NCI-H69 (cell line): ENCODE measurements at places on chromosomes 2 and 18.

DNA sequence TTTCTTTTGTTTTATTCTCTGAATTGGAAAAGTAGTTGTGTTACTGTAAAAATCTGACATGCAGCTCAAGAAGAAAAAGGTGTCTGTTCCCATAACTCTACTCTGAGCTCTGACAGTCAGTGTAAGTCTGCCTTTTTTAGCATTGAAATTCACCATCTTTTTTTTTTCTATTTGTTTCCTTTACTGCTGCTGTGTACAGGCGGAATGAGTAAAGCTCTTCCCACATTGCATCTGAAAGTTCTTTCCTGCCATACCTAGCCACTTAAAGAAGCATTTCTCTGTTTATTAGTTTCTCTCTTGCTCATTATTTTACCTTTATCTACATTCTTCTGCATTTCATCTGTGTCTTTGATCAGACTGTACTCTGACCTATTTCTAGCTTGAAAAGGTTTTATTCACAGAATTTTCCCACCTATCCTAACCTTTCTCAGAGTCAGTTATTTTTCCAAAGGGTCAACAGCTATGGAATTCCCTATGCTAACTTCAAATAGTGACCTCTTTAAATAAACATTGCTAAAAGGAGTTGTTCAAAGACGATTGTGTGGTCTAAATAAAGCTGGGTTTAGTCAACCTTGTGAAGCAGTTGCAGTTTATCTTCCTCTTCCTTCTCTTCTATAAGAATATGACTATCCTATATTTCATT lies 1303.1 kb upstream of the ZEB2 start:
- DNase-seq, result no peak

DNA sequence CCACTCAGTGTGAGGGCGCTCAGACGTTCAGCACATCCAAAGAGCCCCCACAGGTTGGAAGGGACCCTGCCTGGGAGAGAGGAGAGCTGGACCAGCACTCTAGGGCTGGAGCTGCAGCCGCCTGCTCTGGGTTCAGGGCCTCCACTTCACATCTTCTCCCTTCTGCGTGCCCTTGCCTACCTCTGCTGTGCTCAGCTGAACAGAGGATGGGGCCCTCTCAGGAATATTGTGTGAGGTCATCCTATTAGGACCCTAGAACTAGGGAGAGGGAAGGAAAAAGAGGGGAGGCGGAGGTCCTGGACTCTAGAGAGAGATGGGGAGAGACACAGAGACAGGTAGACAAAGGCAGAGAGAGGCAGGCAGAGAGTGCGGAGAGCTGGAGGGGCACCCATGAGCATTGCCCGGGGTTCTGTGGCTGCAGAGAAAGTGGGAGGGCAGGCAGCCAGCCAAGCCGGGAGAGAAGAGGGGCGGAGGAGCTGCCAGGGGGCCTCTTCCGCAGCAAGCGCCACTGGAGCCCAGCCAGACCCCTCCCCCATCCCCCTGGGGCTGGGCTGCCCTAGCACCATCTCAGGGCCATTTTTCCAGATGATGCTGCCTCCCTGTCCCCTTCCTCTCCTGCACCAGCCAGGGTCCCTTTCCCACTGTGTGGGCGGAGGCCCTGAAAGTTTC lies 8.3 kb upstream of the TNS1 start:
- peak; percentile 25 for DNase-seq

DNA sequence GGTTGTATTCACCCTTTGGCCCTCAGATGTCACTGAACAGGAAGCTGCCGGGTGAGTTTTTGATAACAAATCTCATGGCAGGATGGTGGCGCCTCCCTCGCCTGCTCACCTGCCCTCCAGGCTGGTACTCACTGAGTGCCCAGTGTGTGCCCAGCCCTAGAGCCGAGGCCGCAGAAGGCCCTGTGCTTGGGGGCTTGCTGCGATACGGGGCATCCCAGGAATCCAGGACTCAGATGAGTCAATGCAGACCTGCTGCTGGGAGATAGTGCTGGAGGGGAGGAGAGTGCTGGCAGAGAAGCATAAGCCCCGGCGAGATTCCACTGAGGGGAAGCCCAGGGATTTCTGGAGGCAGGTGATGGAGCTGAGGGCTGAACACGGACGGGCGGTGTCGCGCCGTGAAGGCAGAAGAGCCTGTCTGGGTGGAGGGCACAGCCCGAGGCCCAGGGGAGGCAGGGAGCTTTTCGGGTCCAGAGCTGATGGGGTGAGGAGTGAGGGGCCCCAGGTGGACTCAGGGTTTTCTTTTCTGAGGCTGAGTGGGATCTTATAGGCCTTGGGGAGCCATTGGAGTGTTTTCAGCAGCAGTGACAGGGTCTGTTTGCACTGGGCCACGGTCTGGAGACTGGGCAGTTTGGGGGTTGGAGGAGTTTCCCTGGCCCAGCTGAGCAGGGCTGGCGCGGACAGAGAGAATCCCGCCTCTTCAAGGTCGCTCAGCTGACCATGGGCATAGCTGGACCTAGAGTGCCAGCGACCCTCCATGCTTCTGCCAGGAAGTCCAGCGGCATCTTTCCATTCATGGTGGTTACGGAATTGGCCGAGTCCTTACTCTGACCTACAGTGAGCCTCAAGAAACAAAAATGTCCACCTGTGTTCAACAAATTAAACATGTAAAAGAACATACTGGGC lies 35.5 kb downstream of the LDLRAD4 start:
- no peak for DNase-seq

GRCh38 chr18:25557011-25557410 lies 205.0 kb upstream of the ZNF521 start:
- DNase-seq, result no peak

- DNase-seq, result no peak
Measured at GRCh38 chr2:19772981-19773380, 128.8 kb downstream of the TTC32 start.

- no peak for DNase-seq
Measured at GRCh38 chr2:11819235-11819729, 72.8 kb downstream of the LPIN1 start.

DNA sequence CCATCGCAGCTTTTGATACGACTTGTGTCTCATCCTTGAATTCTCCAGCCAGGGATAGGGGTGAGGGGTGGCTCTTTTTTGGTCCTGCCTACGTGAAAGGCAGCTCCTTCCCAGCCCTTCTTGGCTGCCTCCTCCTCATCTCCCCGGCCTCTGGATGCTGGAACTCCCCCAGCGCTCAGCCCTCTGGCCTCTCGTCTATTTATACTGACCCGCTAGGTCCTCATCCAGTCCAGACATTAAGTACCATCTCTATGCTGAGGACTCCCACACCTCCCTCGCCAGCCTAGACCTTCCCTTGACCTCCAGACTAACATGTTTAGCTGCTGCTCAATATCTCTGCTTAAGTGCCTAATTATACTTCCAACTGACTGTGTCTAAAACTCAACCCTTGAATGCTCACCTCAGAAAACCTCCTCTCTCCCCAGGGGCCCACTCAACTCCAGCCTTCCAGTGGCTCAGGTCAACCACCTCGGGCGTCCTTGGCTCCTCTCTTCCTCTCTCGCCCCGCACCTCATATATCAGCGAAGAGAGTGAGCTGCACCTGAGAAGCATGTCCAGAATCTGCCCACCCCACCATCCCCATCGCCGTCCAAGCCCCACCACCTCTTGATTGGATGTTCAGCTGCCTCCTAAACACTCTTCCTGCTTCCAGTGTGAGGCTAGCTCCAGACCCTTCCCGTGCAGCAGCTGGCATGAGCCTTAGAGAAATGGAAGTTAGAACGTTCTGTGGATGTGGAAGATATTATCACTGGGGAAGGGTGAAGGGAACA lies 34.8 kb downstream of the TOGARAM2 start:
- DNase-seq, result peak; percentile 23

GRCh38 chr2:121774235-121774634 lies 18.8 kb downstream of the TSN start:
- DNase-seq, result no peak

- no peak for DNase-seq
Measured at GRCh38 chr2:86596118-86596517, 27.5 kb downstream of the RNF103 start.

DNA sequence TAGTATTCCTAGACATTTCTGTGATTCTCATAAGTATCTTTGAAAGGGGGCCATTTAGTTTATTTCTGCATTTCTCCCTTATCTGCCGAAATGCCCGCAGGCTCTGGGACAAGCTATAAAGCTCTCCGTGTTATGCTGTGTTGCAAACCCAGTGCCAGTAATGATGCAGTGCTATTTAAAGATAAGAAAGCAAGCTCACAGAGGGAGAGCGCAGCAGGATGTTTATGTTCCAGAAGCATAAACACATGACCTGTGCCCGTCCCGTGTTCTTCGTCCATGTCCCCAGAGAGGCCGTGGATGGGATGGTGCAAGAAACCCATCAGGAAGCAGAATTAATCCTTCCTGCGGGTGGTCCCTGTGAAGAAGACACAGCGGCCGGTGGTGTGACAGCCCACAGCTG lies 99.4 kb downstream of the NEDD4L start:
- no peak for DNase-seq

- DNase-seq, result no peak
Measured at GRCh38 chr2:96083064-96083939, 33.1 kb downstream of the ADRA2B start.

GRCh38 chr2:190178066-190178722 lies 115.7 kb upstream of the MSTN start:
- DNase-seq, result no peak

GRCh38 chr2:105752691-105753358 lies 8.1 kb downstream of the NCK2 start:
- DNase-seq, result no peak

GRCh38 chr2:45741161-45741850 lies 89.8 kb downstream of the PRKCE start:
- DNase-seq, result no peak

GRCh38 chr2:233271693-233272092 lies 20.2 kb downstream of the ATG16L1 start:
- DNase-seq, result no peak

GRCh38 chr2:117945296-117945695 lies 68.6 kb downstream of the CCDC93 start:
- DNase-seq, result no peak

DNA sequence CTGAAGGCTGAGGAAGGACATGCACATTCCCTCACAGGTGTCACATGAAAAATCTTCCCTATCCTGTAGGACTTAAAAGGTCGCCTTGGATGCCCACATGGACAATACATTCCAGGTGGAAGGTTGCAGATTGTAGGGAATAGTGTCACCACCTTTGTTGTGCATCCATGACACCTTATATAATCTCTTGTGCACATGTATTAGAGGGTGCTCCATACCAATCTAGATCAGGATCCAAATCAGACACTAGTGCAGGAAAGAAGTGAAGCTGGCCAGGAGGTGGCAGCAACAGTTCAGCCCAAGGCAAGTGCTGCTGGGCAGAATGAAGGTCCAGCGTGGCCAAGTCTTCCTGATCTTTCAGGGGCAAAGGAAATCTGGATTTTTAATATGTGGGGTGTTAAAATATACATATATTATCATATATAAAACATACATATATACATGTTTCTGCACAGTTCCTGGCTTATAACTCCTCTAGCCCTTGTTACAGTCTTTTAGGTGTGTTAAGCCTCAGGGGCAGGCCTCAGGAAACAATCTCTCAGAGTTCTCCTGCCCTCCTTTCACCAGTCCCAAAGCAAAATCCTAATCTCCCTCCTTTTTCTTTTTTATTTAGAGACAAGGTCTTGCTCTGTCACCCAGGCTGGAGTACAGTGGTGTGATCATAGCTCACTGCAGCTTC lies 16.6 kb downstream of the NIF3L1 start:
- DNase-seq, result peak; percentile 34

DNA sequence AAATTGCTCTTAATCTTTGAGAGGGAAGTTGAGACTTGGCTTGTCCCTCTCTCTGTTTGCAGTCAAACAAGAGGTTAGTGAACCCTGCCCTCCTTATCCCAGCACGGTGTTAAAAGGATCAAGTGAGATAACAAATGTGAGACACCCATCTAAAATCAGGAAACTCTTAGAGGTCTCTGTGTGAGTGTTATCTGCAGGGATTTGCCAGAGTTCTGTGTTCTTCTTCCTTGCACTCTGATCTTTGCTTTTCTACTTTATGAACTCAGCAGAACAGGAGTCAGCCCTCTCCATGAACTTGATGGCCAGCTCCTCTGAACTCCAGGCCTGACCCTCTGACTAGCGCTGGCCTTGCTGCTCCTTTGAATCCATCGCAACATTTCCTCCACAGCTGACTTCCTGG lies 123.8 kb downstream of the NCKAP5 start:
- no peak for DNase-seq

GRCh38 chr2:72570413-72570812 lies 255.4 kb downstream of the EXOC6B start:
- DNase-seq, result no peak

DNA sequence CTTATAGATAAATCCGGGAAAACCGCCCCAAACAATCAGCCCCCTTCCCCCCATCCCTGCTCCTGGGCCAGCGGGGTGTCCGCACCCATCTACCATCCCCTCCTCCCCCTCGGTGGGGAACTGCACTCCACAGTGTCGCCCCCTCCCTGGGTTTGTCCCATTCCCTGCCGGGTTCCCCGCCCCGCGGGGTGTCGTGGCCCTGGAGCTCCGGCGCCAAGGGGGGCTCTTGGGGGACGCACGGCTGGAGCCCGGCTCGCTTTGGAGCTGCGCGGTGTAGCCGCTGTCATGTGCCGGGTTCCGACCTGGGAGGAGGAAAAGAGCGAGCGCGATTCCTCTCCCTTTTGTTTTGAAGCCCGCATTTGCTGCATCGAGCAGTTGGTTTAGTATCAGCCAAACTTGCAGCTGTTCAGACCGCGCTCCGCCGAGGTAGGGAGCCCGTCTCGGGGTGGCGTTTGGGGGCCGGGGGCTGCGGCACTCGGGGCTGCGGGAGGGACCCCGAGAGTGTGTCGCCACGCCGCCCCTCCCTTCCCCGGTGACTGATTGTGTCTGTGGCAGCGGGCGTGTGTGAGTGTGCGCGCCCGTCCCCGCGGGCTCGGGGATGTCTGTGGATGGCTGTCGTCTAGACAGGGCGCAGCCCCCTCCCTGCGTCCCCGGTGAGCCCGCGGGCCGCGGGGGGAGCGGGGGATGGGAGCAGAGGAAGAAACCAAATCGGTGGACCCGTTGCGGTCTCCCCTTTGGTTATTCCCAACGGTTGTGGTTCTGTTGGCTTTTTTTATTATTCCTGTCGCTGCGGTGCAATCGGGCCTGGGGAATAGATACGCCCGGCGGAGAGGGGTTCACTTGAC lies 797 bp downstream of the CTIF start:
- peak; percentile 89 for DNase-seq

- no peak for DNase-seq
Measured at GRCh38 chr2:223228871-223229270, 176.9 kb downstream of the KCNE4 start.

GRCh38 chr18:12973562-12974213 lies 17.5 kb upstream of the CEP192 start:
- DNase-seq, result no peak

DNA sequence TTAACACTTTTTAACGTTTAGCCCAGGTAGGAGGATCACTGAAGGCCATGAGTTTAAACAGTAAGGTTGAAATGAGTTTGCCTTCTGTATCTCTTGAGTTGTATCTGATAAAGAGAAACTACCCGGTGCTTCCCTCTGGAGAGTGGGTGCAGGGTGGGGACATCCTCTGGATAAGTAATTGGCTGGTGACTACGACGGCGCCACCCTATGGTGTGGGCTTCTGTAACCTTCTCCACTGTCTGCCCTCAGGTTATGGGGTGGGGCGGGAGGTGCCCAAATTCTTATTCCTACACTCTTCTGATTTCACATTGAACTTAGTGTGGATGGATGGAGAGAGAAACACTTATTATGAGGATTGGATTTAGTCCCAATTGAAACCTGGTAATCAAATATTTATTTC lies 68.8 kb downstream of the LDLRAD4 start:
- peak; percentile 41 for DNase-seq
